Mesothelial cell of epicardium (in vitro differentiated cells): ENCODE measurements at places on chromosomes 1 and 21. TPM values are rescaled to one million over a fixed set of nuclear protein-coding genes. Genes with fewer than 3 reads are reported as not detected.

DNA sequence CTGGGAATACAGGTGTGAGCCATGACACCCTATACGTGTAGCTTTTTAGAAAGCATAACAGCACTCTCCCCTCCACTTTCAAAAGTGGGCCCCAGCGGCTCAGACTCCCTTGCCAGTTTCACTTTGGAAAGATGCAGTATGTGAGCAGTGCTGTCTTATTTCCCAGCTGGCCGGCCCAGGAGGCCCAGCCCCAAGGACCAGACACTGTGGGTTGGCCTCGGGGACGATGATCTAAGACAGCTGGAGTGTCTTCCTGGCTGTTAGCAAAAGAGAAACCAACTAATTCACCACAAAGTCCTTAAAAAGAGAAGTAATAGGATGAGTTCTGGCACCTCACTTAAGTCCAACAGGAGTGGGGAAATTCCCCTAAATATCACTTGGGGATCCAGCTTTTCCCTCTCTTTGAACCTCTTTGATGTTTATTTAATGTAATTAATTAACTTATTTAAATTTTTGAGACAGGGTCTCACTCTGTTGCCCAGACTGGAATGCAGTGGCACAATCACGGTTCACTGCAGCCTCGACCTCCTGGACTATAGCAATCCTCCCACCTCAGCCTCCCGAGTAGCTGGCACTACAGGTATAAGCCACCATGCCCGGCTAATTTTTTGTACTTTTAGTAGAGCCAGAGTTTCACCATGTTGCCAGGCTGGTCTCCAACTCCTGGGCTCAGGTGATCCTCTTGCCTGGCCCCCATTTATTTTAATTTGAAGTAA is 17.6 kb upstream of the CLIC4 start:
- H3K4me1 ChIP-seq, result peaks cover 22% of the 10 kb centered on the region
- H3K27ac ChIP-seq, result peak overlapping the region; percentile 78
- no peak for DNase-seq
- no peaks in the 10 kb centered on the region for H3K27me3 ChIP-seq

- H3K36me3 ChIP-seq, result peaks cover 8% of the 10 kb centered on the region
- H3K4me1 ChIP-seq, result peaks cover 11% of the 10 kb centered on the region
- H3K27me3 ChIP-seq, result no peaks in the 10 kb centered on the region
- H3K4me3 ChIP-seq, result no peak overlapping the region
- DNase-seq, result no peak
These were observed 57.0 kb upstream of the RAVER2 start for GRCh38 chr1:64687725-64688327.

- no peaks in the 10 kb centered on the region for H3K27me3 ChIP-seq
- H3K36me3 ChIP-seq, result no peaks in the 10 kb centered on the region
- no peak for DNase-seq
- H3K4me1 ChIP-seq, result no peaks in the 10 kb centered on the region
These were observed 159.9 kb upstream of the POGK start for GRCh38 chr1:166679369-166679768.

- no peak overlapping the region for H3K27ac ChIP-seq
- no peaks in the 10 kb centered on the region for H3K36me3 ChIP-seq
- H3K4me1 ChIP-seq, result peaks cover 47% of the 10 kb centered on the region
- no peaks in the 10 kb centered on the region for H3K27me3 ChIP-seq
- DNase-seq, result no peak
- H3K4me3 ChIP-seq, result no peak overlapping the region
These were observed 6.2 kb downstream of the TRAF5 start for GRCh38 chr1:211332830-211333229.

DNA sequence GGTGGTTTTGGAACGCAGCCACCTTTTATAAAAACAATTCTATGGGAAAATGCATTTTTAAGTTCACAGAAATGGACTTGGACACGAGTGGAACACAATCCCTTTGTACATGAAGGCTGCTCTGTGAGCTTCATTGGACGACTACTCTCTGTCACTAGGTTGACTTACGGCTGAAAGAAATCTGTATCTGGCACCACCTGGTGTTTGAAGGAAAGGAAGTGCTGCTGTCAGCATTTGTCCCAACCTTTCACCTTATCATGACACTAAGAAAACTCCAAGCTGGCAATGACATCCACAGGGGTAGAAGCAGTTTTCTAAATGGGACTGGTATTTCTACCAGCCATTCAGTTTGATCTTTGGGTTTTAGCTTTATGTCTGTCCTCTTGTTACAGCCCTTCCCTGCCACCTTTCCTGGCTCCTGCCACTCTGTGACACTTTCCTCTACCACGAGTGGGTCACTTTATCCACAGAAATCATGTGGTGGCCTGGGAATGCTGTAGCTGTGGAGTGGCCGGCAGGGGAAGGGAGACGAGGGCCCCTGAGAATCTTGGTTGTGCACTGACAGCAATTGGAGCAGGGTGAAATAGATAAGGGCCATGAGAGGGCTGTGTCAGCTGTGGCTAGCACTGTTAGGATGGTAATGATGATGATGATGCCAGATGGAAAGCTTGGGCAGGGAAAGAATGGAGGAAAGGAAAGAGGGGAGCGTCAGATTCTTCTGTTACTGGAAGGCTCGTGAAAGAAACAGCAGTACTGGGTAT is 85.2 kb downstream of the TBX19 start:
- H3K4me3 ChIP-seq, result no peak overlapping the region
- H3K27ac ChIP-seq, result no peak overlapping the region
- H3K4me1 ChIP-seq, result peaks cover 5% of the 10 kb centered on the region
- H3K36me3 ChIP-seq, result no peaks in the 10 kb centered on the region
- DNase-seq, result no peak

Gene LMOD1
- 4.8 to 5.6 TPM (median 5.4 TPM) in 3 replicates for total RNA-seq

Gene FAM72C
- total RNA-seq, result 1.4 to 2.0 TPM (median 1.7 TPM) in 3 replicates

Gene SHC1
- 115 to 132 TPM (median 117 TPM) in 3 replicates for total RNA-seq
